ENCODE measurements at places on chromosomes 16 and 17.

- DNase-seq, result no peak
Measured at GRCh38 chr16:51968749-51969148, 578.2 kb downstream of the TOX3 start.

GRCh38 chr16:700684-701584, 4.7 kb downstream of the FBXL16 start:
- peak; percentile 54 for DNase-seq

DNA sequence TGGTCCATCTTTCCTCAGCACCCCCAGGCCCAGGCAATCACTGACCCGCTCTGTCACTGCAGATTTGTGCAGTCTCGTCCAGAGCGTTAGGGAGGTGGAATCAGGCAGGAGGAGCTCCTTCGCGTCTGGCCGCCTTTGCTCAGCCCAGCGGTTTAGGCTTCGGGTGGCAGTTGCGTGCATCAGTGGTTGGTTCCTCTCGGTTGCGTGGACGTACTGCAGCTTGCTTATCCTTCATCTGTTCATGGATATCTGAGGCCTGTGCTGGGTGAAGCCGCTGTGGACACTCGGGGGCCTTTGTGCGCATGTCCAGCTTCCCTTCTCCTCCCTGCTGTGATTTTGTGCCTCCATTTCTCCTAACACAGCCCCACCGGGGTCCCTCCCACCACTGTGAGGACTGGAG, 4.7 kb upstream of the P2RX1 start:
- DNase-seq, result no peak

GRCh38 chr16:27441998-27442397, 40.0 kb downstream of the IL21R start:
- DNase-seq, result no peak

- no peak for DNase-seq
Measured at GRCh38 chr16:81094771-81095251, 1.4 kb downstream of the GCSH start.

DNA sequence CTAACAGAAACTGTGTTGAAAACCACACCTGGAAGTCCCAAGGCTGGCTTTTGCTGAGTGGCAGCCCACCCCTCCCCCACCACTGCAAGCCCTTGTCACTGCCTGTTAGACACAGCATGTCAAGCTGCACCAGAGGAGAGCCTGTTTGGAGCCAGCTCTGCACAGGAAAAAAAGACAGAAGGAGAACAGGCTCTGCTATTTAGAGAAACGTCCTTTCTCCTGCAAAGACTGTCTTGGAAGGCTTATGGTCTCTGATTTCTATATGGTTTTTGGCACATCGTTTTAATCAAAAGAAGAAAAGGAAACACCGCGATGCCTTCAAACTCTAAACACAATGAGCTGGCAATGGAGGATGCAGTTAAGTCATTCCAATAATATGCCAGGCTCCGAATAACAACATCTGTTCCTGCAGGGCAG, 275.5 kb downstream of the MAP2K4 start:
- no peak for DNase-seq

DNA sequence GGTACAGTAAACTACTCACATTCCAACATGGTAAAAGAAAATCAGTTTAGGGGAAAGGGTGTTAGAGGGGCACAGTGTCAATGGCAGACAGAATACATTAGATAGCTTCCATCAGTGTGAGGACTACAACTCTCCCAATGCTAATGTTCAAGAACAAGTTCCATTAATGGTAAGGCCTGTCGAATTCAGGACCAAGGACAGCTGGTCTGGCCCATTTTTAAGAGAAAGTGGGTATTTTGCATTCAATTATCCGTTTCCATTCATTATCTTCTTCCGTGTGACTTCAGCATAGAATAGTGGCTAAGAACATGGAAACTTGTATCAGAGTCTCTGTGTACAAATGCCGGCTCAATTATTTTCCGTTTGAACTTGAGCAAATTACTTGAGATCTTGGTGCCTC, 98.4 kb downstream of the XYLT1 start:
- no peak for DNase-seq

DNA sequence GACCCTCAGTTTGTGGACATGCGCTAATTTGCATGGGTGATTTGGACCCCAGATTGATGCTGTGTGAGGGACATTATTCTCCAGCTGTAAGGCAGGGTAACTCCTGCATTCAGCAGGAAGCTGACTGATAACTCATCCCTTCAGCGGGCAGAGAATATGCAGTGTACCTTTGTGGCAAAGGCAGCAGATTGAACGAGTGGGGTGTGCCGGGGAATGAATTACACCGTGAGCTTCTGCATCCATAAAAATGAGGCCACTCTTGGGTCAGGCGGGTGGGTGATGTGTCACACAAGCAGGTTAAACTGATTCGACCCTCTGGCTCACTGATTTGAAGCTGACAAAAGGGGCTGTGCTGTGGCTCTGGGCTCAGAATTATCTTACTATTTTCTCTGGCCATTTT, 128.9 kb upstream of the PMFBP1 start:
- no peak for DNase-seq

GRCh38 chr16:87207965-87208364, 109.2 kb downstream of the C16orf95 start:
- DNase-seq, result no peak

DNA sequence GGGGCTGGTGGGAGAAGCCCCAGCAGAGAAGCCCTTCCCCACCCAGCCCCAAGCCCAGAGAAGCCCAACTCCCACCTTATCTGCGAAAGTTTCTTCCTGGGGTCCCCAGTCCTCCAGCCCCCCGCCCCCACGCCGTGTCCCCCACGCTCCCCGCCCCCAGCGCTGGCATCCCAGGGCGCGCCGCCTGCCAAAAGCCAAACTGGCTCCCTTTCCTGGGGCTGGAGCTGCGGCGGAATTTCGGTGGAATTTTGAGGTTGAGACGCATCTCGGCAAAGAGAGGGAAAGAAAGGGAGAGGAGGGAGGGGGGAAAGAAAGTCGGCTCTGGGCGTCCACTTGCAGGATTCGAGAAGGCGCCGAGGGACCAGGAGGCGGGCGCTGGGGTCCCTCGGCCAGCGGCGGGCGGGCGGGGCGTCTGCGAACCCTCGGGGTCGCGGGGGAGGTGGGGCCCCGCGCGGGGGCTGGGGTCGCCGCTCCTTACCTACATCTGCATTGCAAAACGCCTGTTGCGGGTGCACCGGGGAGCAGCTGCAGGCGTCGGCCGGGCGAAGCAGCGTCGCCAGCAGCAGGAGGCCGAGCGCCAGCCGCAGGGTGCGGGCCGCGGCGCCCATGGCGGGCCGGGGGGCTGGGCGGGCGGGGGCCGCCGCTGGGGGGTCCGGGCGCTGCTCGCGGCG, 571 bp downstream of the TIMP2 start:
- DNase-seq, result no peak

DNA sequence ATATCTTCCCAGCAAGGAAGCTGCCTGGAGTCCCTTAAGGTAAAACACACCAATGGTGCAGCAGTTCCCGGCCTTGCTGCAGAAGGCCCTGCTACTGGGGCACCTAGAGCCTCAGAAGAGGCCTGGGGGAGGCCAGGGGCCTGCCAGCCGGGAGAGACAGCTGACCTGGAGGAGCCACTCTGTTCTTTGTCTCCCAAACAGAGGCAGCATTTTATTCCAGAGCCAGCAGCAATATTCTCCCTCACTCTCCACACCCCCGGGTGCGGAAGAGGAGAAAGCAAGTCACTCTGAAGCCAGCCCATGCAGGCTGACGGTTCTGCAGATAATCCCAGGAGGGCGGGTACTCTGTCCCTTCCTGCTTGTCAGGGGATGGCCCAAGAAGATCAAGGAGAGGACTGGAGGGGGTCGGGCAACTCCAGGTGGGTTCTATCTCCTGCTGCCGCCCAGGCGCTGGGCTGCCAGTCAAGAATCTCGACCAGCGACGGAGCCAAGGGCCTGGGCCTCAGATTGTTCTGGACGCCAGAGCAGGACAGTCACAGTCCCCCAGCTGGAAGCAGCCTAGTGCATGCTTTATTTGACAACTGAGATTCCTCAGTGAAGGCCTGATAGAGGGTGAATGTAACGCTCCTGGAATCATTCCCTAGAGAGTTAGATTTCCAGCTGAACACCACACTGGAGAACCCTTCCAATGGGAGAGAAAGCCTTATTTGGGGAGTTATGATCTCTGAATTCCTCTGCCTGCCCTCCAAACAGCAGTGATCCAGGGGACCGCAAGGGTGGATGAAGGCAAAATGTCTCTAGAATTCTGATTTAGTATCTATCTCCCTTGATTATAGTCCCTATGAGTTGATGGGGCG, 1.1 kb upstream of the KIFC3 start:
- no peak for DNase-seq

DNA sequence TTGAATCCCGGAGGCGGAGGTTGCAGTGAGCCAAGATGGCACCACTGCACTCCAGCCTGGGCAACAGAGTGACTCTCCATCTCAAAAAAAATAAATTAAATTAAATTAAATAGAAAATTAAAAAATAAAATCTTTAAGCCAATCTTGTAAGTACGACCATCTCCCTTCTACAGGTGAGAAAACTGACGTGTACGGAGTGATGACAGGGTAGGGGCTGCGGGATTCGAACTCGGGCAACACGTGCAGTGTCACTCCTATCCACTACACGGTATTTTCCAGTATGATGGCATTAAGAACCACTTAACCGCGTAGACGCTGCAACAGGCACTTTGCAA, 762 bp downstream of the WDR59 start:
- no peak for DNase-seq

DNA sequence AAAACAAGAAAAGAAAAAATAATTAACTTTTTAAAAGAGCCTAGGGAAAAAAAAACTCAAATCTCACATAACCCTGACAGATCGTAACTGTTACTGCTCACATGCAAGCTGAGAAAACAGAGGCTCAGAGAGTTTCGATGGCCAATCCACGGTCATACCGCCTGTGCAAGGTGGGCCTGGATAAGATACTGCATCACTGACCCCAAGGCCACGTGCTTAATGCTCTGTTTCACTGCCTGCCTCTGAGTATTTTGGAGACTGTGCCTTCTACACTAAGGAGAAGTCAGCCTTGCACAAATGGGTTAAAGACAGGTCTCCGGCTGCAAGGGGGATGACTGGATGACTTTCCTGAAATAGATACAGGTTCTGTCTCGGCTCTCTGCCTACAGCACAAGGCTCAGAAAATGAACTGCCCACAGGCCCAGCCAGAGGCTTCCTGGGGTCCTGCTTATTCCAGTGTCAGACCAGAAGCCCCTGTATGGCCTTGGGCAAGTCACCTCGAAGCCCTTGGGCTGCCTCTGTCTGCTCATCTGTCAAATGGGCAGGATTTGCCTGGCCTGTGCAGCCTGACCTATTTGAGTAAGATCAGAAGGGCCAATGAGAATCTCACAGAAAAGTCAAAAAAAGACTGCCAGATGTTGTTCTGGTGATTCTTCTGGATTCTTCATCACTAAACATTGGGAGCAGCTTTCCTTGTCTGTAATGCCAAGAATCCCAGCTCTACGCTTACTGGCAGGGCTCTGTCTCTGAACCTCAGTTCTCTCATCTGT, 25.8 kb downstream of the CNGB1 start:
- DNase-seq, result no peak

- DNase-seq, result no peak
Measured at GRCh38 chr16:16925432-16925831, 545.3 kb downstream of the XYLT1 start.

GRCh38 chr17:48546924-48547807, 2.3 kb upstream of the HOXB2 start:
- DNase-seq, result no peak

GRCh38 chr16:77300256-77300655, 101.0 kb downstream of the SYCE1L start:
- no peak for DNase-seq

DNA sequence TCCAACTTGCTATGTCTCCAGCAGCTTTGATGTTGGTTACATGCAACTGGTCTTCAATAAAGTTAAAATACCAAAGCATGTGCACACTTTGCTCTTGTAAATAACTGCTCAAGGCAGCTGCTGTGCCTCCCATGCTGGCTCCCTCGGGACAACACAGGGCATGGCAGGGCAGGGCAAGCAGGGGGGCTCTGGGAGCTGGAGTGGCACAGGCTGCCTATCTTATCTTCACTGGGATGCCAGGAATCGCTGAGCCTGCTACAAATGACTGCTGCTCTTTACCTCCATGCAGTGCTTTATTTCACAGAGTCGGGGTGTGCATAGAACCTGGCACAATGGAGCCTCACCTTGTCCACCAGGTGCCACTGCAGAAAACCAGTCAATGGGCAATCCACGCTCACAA, 21.8 kb downstream of the PEMT start:
- no peak for DNase-seq

DNA sequence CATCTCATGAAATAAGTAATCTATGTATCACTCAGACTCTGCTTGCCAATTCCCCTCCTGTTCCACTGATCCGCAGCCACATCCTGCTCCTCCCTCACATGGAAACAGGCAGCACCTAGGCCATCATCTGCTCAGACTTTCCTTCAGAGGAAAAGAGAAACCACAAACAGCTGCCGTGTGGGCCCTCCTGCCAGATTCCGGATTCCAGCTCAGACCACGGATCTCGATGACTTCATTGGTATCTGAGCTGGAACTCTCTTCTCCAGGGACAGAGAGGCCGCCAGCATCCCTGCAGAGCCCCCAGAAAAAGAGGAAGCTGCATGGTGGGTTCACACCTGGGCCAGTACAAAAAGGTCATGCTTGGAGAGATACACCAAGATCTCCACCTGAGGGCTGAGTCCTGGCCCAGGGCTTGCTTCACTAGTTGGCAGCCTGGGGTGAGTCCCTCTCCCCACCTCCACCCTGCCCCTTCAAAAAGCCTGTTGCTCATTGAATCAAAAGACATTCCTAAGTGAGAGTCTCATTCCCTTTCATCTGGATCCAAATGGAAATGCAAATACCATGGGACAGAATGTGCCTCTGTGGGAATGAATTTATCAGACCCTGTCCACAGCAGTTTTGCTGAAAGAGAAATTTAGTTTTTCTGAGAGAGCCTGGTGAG, 47.2 kb downstream of the HOXB1 start:
- peak; percentile 35 for DNase-seq

GRCh38 chr17:4565209-4566141, 5.1 kb upstream of the GGT6 start:
- peak; percentile 69 for DNase-seq

DNA sequence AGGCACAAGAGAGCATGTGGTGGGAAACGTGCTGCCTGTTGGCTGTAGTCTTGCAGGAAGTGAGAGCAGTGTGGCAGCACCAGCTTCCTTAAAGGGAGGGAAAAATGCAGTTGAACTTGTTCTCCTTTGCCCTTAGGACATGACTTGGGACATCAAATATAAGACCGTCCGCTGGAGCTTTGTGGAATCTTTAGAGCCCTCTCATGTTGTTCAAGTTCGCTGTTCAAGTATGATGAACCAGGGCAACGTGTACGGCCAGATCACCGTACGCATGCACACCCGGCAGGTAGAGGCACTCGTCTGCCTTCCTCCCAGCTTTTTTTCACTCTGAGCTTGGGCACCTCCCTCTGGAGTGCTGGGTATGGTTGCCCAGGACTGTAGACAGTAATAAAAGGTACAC, 23.3 kb downstream of the GPR179 start:
- DNase-seq, result no peak

- DNase-seq, result no peak
Measured at GRCh38 chr17:57696050-57696449, 49.0 kb downstream of the CCDC182 start.

DNA sequence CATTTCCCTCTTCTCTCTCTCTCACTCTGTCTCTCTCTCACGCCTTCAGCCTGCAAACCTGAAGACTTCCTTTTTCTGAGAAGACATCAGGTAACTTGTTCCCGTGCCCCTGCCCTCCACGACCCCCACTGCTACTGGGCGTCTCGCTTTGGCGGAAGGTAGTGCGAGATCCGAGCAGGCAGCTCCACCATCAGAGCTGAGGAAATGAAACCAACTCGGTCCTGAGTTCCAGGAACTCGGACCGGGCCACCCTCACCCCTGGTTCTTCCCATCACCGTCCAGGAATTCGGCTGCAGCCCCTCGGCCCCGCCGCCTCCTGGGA, 585 bp downstream of the MLKL start:
- peak; percentile 53 for DNase-seq

- DNase-seq, result no peak
Measured at GRCh38 chr16:88888461-88889387, 22.3 kb upstream of the PABPN1L start.

- peak; percentile 57 for DNase-seq
Measured at GRCh38 chr17:27457731-27458523, 1.7 kb downstream of the KSR1 start.

Data from GM10248 (cell line).